ENCODE measurements at places on chromosomes 4 and X.

GRCh38 chrX:10557166-10557565 lies 63.2 kb downstream of the MID1 start:
- no peak for DNase-seq

DNA sequence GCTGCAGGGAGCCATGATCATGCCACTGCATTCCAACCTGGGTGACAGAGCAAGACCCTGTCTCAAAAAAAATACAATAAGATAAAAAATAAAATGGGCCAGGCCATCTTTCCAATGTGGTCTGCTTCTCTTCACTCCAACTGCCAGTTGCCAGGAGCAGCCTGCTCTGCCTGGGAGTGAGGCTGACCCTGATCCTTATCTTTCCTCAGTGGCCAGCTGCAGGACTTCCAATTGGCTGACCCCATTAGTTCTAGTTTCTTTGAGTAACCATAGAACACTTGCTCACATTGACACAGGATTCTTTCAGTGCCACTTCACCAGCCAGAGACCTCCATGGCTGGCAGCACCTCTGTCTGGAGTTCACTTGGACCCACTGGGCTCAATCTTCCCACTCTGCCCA lies 258.6 kb downstream of the MID1IP1 start:
- no peak for DNase-seq

DNA sequence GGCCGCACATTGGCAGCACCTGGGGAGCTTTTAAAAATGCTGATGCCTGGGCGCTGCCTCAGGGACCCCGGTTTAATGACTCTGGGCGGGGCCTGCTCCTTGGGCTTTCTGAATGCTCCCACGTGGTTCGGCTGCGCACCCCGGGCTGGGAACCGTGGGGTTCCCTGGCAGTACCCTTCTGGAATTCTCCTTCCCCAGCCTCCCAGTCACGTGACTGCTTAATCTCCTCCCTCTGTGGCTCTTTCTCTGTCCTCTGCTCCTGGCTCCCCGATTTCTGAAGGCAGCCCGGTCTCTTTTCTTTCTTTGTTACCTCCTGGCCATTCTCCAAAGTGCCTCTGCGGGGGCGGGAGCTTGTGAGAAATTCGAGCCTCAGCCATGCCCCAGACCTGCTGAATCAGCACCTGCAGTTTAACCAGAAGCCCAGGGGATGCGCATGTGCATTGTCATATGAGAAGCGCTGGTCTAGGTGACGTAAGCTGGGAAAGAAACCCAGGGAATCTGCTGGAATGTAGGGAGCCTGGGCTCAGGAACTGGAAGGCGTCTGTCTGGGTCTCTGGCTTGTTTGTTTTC lies 16.6 kb downstream of the CLCN4 start:
- no peak for DNase-seq

GRCh38 chr4:174005422-174005821 lies 278.0 kb downstream of the FBXO8 start:
- no peak for DNase-seq

- peak; percentile 32 for DNase-seq
These were observed 37.2 kb upstream of the PAPSS1 start for GRCh38 chr4:107757283-107757682.

DNA sequence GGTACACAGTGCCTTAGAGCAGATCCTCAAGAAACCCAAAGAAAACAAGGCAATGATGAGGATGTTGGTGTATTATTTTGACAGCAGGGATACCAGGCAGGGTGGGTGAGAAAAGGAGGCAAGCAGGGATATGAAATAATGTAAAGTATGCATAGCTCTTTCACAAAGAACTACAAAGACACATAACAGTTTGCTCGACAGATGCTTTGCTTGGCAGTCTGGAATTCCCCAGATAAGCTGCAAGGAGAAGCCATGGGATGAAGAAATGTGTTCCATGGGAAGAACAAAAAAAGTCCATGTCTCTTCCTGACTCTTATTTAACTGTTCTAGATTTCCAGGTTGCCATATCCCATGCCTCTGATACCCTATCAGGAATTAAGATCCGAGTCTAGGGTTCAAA lies 75.4 kb downstream of the FAM13A start:
- no peak for DNase-seq

GRCh38 chr4:140081641-140082390 lies 72.2 kb downstream of the MAML3 start:
- no peak for DNase-seq

DNA sequence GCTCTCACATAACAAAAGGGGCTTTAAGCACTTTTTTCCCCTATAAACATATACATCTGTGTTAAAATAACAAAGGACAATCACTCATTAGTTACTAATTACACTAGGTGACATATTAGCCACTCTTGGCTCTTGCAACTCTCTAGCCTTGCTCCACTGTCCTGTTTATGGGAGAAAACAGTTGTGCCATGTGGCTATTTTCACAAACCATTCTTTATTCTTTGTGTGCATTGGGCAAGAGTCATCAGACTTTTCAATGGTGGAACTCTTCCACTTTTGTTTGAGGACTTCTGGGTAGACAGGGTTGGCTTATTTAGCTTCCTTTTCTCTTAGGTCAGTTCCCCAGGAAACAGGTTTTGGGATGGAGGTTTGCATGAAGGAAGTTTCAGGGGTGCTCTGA lies 16.0 kb upstream of the FAM149A start:
- DNase-seq, result no peak

DNA sequence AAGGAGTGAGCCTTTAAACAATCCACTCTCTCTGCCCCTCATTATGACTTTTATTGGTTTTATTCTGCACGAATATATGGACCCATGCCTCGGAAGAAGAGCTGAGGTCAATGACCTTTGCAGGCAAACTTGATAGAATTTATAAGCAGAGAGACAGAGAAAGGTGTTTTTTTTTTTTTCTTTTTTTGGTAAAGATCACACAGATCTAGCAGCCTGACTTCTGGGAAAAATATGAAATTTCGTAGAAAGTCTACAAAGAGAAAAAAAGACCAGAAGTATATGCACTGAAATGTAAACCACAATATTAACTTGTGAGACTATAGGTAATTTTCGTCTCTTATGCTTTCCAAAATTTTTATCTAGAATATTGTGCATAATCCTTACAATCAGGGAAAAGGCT lies 61.6 kb downstream of the LEF1 start:
- no peak for DNase-seq

DNA sequence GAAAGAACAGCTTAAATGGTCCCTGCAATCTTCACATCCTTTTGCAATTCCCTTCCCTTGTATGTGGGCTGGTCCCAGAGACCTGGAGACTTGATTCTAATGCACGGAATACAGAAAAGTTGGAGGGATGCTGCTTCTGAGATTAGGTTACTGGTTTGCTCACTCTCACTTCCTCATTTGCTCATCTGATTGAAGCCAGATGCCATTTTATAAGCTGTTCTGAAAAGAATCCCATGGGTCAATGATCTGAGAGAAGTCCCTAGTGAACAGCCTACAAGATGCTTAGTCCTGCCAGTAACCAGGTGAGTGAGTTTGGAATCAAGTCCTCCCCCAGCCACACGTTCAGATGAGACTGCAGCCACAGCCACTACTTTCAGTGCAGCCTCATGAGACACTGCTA lies 35.9 kb downstream of the MAGEA1 start:
- no peak for DNase-seq

DNA sequence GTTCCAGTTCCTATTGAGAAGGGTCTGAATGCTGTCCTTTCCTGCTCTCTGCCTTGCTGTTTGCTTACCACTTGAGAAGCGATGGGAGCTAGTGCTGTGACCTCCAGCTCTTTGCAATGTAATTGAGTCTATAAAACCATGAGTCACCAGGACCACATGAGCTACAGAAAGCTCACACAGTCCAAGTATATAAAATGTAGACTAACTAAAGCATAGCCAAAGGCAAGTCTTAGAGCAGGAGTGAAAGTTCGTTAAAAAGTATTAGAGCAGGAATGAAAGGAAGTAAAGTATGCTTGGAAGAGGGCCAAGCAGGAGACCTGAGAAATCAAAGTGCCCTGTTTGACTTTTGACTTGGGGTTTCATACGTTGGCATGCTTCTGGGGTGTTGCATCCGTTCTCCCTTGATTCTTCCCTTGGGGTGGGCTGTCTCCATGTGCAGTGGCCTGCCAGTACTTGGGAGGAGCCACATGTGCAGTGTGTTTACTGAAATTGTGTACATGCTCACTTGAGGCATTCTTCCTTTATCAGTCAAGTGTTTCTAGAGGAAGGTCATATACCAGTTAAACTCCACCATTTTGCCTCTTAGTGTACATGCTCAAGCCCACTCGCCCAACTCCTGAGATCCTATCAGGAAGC lies 71.3 kb upstream of the KIT start:
- no peak for DNase-seq

DNA sequence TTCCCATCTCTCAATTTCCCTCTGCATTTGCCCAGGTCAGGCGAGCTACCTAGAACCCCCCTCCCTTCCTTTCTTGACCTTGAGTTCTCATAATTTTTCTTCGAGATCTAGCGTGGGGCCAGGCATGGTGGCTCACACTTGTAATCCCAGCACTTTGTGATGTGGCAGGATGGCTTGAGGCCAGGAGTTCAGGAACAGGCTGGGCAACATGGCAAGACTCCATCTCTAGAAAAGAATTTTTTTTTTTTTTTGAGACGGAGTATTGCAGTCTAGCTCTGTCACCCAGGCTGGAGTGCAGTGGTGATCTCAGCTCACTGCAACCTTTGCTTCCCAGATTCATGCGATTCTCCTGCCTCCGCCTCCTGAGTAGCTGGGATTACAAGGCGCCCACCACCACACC lies 4.5 kb upstream of the PORCN start:
- DNase-seq, result no peak

DNA sequence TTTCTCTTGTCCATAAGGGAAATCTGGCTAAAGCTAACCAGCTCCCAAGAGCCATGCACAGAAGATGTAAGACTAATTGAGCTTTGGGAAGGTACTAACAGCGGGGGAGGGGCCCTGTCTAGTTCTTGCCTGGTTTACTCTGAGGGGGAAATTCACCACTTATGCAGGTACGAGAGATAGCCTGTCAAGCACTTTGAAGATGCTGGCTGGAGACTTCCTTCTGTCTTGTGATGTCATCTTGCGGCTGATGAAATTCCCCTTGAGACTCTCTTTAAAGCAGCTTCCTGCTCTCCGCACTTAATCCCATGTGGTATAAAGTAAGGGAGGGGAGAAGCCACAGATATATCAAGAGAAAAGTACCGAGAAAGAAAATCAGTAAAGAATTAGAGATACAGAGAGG lies 345.3 kb downstream of the MAPK10 start:
- DNase-seq, result no peak

GRCh38 chr4:112975567-112976355 lies 73.7 kb upstream of the ANK2 start:
- DNase-seq, result no peak

GRCh38 chrX:32749070-32749469 lies 462.3 kb downstream of the DMD start:
- DNase-seq, result no peak

- DNase-seq, result no peak
These were observed 6.5 kb downstream of the NEUROG2 start for GRCh38 chr4:112509243-112510141.

Data from inflammatory macrophage treated with lipopolysaccharide for 1 hour (primary cell).